ENCODE measurements at places on chromosomes 4 and X.

- no peak for DNase-seq
Measured at GRCh38 chr4:100540131-100540530, 22.3 kb upstream of the EMCN start.

DNA sequence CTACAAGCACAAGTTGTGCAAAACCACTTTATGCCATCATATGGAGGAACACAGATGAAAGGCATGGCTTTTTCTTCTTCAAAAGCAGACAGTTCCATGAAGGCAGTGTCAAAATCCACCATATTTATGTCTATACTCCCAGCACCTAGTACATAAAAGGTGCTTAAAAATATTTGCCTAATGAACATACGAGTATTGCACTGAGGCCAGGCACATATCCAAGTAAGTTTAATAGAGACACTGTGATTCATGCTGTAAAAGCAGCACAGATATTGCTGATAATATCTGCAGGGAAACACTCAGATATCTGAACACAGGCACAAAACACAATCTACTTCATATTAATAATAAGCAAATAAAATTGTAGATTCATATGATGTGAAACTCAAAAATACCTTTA lies 48.1 kb upstream of the CXCL8 start:
- no peak for DNase-seq

DNA sequence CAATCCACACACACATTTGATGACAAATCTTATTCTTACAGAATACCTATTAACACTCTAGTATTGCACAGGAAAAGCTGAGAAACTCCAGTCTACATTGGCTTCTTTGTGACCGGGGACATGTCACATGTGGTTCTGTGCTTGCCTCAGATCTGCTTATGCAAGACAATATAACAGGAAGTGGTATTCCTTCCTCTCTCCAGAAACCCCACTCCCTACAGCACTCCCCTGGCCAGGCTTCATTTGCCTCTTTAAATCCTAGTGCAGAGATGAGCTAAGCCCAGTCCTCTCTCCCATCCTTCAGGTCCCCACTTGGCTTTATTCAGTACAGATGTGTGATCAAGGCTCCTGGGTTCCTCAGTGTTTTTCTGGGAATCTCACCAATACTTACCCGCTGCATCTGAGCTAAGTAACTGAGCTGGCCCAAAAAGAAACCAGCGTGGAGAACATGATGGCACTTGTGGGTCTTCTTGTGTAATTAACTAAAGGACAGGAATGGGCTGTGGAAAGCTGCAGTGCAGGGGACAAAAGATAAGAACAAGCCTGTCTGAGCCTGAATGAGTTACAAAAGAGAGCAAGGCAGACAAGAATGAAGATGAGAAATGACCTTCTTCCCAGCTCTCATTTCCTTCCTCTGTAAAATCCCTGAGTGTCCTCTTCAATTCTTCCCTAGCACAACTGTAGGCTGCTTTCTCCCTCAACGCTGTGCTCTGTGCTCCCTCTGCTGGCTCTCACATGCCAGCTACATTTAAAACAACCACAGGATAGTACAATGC lies 105.6 kb downstream of the HNRNPD start:
- DNase-seq: no peak

- DNase-seq: no peak
Measured at GRCh38 chrX:103756736-103757135, 19.9 kb upstream of the PLP1 start.

DNA sequence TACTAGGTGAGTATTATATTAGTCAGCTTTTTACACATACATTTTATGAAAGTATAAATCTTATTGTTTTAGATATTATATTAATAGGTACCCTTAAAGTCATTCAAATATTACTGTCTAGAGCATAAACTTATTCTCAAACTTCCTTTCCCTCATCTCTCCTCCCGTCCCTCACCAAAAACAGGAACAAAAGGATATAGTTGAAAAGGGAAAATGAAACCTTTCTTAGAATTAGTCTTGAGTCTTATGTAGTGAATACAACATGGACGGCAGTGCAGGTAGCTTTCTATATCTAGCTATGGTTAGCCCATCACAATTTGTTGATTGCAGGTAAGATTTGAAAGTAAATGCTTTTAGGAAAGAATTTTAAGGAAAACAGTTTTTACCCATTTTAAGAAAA lies 65.6 kb downstream of the RBPJ start:
- DNase-seq: no peak

- DNase-seq: no peak
Measured at GRCh38 chr4:22848332-22848731, 155.6 kb downstream of the GBA3 start.

DNA sequence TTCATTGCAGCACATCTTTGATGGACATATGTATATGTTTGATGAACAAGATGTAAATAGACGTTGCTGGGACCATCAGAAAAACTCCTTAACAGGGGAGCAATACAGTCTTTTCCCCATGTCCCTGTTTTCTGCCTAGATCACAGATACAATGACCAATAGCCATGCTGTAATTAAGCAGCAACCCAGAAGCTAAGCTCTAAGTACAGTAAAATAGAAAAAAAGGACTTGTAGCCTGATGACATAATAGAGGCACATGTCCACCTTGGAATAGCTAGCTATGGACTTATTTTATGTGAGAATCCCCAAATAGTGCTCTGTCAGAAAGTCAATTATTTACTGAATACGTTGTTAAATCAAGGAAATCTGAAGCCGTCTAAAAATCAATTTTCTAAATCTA lies 14.9 kb downstream of the FAM13A start:
- DNase-seq: no peak

- no peak for DNase-seq
Measured at GRCh38 chrX:39614680-39614998, 483.1 kb downstream of the BCOR start.

DNA sequence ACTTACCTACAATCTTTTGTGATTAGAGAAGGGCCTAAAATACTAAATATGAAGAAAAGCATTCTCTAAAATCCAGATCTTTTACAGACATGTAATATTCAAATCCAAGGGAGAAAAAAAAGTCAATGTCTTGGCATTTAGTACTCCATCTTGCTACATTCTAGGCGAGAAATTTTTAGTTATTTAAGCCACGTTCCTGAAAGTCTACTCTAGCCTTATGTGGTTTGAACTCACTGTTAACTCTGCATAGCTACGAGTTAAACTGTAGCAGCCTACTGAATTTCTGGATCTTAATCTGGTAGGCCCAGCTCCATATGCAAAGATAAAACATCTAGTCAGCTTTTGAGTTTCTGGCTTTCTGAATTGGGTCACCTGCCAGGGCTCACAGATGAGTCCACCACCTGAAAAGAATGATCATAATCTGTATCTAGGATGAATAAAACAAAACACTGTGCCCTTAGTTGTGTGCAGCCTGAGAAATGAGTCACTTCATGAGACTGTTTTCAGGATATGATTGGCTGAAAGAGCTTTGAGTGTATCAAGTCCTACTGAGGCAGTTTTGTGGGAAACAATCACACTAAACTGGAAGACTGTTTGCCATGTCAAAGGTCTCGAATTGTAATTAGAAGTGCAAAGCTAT lies 3.2 kb upstream of the NEK1 start:
- DNase-seq: no peak

DNA sequence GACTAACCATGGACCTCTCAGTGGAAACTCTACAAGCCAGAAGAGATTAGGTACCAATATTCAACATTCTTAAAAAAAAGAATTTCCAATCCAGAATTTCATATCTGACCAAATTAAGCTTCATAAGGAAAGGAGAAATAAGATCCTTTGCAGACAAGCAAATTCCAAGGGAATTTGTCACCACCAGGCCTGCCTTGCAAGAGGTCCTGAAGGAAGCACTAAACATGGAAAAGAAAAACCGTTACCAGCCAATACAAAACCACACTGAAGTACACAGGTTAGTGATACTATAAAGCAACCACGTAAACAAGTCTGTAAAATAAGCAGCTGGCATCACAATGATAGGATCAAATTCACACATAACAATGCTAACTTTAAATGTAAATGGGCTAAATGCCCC lies 156.6 kb downstream of the FAM13A start:
- DNase-seq: no peak

GRCh38 chr4:87580057-87580456 lies 28.3 kb upstream of the DSPP start:
- DNase-seq: no peak

DNA sequence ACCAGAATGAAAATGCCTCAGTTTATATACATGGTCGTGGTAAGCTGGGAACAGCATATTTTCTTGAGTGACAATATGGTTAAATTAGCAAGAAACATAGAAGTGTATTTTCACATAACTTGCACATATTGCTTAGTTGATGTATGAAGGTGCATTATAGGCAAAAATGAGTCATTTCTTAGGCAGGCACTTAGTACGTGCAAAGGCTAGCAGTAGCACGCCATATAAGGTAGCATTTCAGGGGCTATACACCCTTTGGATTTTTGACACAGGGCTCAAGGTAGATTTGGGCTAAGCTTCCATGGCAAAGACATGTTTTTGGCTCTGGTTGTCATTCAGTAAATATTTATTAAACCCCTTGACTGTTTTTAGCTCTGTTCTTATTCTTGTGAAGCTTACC lies 33.1 kb downstream of the PCDH7 start:
- DNase-seq: no peak

DNA sequence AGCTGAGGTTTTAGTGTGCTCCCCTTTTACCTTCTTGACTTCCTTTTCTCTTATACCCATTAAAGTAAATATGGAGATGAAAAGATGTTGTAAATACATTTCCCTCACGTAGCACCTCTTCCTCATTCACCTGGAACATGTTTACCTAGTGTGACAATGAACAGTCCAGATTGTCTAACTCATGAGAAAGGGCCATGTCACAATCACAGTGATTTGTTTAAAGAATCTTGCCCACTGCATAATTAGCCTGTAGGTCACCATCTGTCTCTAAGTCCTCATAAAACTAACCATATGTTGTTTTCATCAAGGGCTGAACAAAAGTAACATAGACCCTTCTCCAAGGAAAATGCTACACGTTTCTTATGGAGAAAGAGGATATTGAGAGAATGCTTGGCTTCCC lies 85.7 kb downstream of the TSPAN5 start:
- DNase-seq: no peak

- DNase-seq: no peak
Measured at GRCh38 chrX:37509349-37509748, 62.1 kb upstream of the LANCL3 start.

- DNase-seq: no peak
Measured at GRCh38 chrX:87961471-87961870, 443.9 kb downstream of the KLHL4 start.

DNA sequence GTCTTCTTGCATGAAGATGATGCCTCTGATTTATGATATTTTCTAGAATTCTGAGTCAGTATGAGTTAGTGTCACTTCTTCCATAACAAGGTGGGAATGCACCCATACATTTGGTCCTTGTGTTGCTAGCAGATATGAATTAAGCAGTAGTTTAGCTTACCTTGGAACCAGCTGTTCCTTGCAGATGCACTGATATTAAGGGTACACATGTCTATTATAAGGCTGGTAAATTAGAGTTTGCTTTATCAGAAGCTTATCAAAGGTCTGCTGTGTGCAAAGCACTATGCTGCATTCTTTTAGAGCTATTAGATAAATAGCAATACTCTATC lies 36.5 kb downstream of the AFF1 start:
- DNase-seq: no peak

- no peak for DNase-seq
Measured at GRCh38 chr4:123804196-123804721, 407.7 kb downstream of the SPRY1 start.

- no peak for DNase-seq
Measured at GRCh38 chrX:16436348-16437188, 213.4 kb upstream of the S100G start.

GRCh38 chr4:1418494-1419285 lies 12.4 kb upstream of the NKX1-1 start:
- peak; percentile 40 for DNase-seq

DNA sequence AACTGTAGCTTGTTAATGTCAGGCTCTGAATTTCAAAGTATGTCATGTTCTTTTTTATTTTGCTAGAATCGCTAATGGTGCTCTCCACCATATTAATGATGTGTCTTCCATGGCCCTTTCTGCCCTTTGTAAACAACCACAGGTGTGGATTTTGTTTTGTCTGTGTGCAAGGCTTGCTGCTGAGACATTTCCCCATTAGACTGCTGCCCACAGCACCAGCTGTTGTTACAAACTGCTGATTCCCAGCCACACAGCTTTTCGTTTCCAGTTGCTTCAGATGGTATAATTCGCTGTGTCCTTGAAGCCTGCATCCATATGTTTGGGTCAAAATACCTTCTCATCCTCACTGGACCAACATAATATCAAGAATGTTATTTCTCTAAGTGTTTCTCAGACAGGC lies 32.8 kb downstream of the KCNIP4 start:
- DNase-seq: no peak

DNA sequence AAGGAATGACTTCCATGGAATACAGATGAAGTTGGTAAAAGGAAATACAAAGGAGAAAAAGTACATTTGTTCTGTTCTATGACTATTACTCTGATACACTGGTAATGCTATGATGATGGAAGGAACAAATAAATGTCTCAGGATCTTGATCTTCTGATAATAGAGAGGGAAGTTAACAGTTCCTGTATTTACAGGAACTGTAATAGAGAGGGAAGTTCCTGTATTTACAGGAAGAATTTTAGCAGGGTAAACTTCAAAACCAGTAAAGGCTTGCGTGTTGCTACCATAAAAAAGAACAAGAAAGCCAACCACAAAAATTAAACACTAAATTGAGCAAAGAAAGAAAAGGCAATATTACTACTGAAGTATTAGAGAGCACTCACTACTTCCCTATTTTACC lies 91.7 kb upstream of the HPGD start:
- no peak for DNase-seq

DNA sequence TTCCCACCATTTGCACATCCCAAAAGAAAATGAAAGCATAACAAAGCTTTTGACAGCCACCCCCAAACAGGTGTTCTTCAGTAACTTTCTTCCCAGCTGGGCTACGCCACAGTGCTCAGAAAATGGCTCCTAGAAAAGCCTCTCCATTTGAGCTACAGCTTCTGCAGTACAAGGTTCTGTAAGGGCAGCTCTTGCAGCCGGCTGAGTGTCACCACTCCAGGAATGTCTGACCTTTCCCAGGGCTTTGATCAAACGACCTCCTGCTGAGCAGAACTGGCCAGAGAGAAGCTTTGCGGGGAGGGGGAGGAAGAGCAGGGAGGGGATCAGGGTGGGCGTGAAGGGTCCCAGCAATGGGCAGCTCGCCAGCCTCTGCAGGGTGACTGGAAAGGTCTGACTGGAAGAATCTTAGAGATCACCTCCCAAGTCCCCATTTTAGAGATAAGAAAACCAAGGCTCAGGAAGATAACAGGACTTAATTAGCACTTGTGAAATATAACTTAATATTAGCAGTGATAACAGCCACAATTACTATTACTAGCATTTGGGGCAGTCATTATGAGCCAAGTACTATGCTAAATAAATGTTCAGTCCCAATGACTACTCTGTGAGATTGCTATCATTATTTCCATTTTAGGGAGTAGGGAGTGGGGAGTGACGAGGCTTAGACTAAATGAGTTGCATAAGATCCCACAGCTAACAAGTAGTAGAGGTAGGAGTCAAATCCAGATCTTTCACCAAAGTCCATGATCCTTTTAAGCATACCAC lies 51.1 kb downstream of the LEF1 start:
- DNase-seq: no peak

All from left forelimb (tissue), 1 donor.